ENCODE measurements at places on chromosomes 5 and 9.

DNA sequence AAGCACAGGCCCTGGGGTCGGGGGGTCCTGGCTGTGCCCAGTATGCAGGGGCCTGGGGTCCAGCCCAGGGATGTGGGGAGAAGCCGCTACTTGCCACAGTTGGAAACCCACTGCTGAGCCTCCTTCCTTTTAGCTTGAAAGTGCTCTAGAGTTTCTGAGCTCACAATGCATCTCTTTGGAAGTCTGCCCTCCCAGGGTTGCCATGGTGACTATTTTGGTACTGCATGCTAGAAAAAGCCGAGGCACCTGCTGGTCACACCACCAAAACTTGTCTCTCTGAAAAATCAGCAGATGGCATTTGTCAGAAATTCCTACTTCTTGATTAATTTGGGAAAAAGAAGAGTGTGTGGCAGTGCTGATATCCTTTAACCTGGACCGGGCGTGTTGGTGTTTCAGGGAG, 151.8 kb downstream of the SEC61B start:
- DNase-seq: no peak

DNA sequence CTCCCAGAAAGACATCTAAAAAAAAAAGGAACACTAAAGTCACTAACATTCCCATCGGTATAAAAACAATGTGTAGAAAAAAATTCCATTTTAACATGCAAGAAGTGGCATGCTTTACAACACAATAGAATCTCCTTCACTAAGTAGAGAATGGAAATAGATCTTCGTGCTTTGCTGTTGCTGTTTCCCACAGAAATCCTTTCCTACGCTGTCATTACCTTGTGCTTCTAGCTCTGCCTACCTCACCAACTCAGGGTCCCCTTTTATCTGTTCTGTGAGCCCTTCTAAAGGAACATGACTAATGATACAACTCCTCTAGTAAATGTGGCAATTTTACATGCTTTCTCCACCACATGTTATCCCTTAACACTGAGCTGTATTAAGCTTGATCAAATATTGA, 202.9 kb downstream of the MCTP1 start:
- no peak for DNase-seq

GRCh38 chr5:44246986-44247385, 142.2 kb downstream of the FGF10 start:
- DNase-seq: no peak

GRCh38 chr9:24500761-24501160, 44.9 kb downstream of the IZUMO3 start:
- no peak for DNase-seq

DNA sequence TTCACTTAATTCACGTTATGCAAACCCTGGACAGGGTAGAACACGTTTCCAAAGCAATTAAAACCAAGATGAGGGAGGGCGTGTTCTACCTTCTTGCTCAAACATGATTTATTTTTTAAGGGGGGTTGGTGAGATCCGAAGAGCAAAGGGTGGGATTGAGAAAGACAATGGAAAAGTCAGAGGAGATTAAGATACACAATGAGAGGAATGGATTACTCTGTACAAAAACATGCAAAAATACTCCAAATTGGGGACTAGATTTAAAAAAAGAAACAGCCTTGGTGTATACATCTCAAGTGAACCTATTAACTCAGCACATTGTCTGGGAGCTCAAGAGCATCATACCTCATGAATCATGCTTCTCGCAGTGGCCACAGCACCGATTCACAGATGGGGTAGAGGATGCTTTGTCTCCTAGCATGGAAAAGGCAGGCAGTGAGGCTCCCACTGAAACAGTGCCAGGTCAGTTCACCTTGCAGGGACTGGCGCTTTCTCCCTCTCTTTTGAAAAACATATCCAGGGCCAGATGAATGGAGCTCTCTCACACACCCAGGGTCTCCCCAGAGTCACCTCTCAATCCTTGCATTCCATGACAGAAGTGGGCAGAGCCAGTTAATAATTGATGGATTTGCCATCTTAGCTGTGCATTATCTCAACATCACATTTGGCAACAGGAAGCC, 459.7 kb downstream of the BNC2 start:
- no peak for DNase-seq

GRCh38 chr9:127136880-127137639, 14.6 kb upstream of the ANGPTL2 start:
- DNase-seq: no peak

GRCh38 chr9:116059466-116059865, 94.1 kb upstream of the PAPPA start:
- DNase-seq: no peak

GRCh38 chr5:97044052-97044451, 98.4 kb downstream of the LIX1 start:
- DNase-seq: no peak

DNA sequence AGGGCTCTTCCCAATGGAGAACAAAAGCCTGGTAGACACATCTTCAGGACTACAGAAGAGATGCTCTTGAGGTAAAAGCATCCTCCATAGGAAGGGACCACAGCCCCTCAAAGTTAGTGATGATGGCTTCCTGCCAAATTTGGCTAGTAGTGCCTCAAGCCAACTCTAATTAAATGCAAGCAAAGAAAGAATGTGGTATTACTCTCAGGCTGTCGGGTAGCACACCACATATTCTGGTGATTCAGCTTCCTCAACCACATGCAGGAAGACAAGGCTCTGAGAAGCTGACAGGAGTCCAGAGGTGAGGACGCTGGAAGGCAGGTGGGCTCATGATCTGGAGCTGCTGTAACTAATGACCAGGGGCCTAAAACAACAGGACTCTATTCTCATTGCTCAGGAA, 37.2 kb upstream of the S1PR3 start:
- DNase-seq: no peak

DNA sequence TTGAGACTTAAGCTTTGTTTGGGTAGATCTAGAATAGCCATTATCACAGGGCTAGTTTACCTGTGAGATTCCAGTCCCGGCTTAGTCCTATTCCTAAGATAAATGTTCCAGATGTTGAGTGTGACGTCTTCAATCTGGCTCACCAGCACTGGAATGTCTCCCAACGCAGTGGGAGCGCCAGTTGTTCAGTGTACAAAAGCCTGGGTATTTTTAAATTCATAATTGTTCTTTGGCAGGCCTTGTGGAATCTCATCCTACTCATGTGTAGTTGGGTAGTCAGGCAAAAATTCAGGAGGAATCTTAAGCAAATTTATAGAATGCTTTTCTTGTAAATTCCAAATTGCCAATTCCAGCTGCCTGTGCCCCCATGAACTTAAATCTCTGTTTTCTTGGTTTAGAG, 272.6 kb upstream of the KCNN2 start:
- no peak for DNase-seq

- no peak for DNase-seq
Measured at GRCh38 chr5:110768138-110768860, 29.5 kb downstream of the SLC25A46 start.

DNA sequence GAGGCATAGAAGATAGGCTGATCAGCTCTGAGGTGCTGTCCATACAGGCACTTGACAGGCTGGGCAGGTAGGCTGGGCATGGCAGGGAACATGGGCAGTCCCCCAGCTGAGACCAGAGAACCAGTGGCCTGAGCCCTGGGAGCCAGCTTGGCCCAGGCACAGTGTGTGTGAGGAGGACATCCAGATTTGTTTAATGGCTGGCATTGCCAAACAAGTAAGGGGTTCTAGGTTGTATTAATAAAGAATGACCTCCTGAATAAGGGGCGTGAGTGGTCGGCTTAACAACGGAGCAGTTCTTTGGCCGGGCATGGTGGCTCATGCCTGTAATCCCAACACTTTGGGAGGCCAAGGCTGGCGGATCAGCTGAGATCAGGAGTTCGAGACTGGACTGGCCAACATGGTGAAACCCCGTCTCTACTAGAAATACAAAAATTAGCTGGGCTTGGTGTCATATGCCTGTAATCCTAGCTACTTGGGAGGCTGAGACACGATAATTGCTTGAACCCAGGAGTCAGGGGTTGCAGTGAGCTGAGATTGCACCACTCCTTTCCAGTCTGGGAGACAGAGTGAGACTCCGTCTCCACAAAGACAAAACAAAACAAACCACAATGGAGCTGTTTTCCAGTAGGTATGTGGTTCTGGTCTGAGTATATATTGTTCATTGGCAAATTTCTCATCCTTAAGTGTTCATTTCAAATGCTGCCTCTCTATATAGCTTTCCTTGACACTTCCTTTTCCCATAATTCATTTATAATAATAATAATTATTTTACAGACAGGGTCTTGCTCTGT, 56.2 kb downstream of the ANGPTL2 start:
- no peak for DNase-seq

- no peak for DNase-seq
Measured at GRCh38 chr5:173320259-173320658, 8.0 kb downstream of the STC2 start.

DNA sequence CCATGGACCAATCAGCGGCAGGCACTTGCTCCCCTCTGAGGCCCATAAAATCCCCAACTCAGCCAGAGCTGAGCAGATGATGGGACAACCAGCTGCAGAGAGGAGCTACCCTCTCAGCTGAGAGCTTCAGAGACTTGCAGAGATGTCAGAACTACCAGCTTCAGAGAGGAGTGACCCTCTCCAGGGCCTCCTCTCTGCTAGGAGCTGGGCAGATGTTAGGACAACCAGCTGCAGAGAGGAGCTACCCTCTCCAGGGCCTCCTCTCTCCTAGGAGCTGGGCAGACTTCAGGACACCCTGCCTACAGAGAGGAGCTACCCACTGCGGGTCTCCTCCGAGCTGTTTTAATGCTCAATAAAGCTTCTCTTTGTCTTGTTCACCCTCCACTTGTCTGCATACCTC, 3.0 kb upstream of the AUH start:
- no peak for DNase-seq

DNA sequence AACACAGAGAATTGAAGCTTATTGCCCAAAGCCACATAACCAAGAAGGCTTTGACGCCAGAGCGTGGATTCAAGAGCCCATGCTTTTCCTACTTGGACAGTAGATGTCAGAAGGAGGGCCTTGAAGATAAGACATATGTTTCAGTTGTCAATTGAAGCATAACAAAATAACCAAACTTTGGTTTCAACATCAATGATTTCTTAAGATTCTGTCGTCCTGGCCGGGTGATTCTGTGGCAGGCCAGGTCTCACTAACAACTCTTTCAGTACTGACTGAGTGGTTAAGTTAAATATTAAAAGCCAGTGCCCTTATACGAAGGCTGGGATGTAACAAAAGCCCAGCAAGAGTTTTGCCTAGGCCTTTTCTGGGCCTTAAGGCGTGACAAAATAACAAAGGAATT, 94.0 kb downstream of the RCL1 start:
- no peak for DNase-seq

GRCh38 chr9:71634752-71635151, 133.6 kb downstream of the CEMIP2 start:
- no peak for DNase-seq

DNA sequence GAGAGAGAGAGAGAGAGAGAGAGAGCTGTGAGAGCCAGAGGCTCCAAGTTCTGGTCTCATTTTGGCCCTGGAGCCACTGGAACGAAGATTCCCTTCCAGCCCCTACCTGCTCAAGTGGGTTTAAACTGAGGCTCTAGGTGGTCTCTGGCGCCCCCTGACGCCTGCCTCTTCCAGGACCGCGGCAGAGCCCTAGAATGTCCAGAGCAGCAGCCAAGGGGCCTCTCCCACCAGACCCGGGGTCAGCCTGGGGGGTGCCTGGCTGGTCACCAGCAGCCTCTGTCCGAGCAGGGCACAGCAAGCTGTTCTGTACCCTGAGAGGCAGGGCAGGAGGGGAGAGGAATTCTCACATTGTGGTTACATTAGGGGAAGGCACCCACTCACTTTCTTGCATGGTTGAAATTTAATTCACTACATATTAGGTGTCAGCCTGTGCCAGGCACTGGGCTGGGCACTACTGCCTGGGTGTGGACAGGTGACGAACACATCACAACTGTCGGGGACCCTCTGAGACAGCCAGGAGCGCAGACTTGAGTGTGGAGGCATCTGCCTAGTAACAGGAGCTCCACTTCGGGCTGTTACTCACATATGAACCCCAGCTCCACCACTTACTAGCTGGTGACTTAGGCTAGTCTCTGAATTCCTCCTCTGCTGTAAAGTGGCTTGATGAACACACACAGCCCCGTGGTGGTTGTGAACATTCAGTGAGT, 44.5 kb downstream of the AMBP start:
- no peak for DNase-seq

DNA sequence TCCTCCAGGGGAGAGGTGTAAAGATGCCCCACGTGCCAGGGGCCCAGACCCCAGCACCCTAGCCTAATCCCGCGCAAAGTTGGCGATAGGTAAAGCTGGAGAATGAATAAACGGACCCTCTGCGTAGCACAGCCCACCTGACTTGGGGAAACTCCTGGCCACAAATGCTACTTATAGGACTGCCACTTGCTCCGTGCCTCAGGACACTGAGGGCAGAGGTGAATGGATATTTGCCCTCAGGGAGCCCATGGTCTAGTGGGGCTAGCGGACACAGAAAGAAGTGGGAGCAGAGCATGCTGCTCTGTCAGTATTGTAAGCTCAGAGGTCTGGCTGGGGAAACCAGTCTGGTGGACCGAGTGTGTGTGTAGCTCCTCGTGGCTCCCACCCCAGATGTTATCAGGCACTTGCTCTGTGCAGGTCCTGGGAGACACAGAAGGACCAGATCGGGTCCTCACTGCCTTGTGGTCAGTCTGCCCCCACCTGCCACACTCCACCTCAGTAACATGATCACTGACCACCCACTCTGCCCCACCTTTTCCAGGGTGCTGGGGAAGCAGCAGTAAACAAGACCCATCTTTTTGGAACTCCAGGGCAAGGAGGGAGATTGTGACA, 841 bp downstream of the GRK6 start:
- no peak for DNase-seq

DNA sequence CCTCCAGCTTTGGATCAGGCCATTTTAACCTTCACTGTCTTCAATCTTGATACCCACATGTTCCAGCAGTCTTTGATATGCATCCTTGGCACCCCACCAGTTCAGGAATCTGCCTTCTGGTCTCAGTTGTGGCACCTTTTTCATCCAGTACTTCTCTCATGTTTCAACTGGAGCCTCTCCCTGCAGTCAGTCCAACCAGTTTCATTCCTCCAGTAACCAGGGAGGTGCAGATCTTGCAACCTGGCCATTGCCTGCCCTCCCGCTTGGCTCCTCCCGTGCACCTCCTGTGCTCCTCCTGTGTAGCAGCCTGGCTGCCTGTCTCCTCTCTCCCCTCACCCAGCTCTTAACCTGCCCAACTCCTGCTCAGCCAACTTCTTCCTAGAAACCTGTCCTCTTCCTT, 20.2 kb downstream of the FUBP3 start:
- no peak for DNase-seq

DNA sequence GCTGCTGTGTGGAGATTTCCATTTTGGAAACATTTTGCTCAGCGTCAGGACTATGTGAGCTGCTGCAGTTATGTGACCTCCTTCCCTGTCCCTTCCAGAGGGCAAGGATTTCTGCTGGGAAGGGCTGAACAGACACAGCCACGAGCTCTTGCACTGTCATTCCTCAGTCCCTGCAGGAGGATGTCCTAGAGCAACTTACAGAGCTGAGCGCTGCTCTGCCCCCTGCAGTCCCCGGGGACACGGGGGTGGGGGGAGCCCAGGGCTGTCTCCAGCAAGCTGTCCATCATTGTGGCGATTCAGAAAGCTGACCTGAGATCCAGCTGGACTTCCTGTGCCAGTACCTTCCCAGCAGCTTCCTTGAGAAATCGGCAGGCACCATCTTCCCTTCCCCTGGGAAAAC, 28.0 kb upstream of the MAP1B start:
- DNase-seq: no peak

Measured in CD4-positive, alpha-beta memory T cell (primary cell).